Stimulated activated naive CD4-positive, alpha-beta T cell treated with Interleukin-2 at 50 U/mL for 16 hours (primary cell): ENCODE measurements at places on chromosomes 16 and 17.

DNA sequence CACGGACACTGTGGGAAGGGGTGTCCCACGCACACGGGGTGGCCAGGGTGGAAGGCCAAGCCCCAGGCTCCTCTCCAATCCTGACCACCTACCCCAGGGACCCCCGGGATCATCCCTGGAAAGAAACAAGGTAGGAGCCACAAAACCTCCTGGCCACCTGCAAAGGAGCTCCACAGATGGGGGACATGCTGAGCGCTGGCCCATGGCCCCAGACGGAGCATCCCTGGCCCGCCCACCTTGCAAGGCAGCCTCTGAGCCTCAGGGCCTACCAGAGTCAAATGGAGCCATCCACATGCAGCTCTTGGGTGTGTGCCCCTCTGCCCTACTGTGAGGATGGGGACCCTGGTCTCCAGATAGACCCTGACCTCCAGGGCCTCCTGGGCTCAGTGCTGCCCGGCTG is 16.3 kb downstream of the SLC38A10 start:
- DNase-seq: no peak

GRCh38 chr17:75636381-75637142 is 3.3 kb downstream of the SMIM5 start:
- DNase-seq: no peak

DNA sequence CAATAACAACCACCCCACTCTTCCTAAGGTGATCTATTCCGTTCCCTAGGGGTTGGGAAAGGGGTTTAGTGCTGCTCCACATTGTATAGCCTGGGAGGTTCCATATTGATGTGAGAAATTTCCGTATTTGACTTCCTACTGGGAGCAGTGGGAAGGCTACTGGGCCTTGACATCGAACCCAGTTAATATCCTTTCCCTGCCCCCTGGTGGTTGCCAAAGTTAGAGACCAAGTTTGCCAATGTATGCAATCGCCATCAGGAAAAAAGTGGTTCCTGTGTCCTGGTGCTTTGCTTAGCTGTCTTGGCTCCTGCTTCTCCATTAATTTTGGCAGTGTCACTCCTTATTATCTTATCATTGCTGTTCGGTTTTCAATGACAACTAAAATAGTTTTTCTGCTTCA is 914.9 kb downstream of the KCNJ2 start:
- no peak for DNase-seq

DNA sequence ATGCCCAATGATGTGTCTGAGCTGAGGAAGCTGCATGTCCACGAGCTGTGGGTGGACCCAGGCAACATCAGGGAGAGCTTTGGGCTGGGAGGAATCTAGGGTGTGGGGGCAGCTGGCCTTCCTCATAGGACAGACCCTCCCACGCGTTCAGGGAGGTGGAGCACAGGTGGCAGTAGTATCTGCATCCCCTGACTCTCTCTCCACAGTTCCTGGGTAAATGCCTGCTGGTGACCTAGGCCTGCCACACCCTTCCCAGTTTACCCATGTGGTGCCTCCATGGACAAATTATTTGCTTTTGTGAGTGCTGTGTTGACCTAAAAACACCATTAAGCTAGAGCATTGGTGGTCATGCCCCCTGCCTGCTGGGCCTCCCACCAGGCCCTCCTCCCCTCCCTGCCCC is 3.2 kb downstream of the HBM start:
- DNase-seq: no peak

DNA sequence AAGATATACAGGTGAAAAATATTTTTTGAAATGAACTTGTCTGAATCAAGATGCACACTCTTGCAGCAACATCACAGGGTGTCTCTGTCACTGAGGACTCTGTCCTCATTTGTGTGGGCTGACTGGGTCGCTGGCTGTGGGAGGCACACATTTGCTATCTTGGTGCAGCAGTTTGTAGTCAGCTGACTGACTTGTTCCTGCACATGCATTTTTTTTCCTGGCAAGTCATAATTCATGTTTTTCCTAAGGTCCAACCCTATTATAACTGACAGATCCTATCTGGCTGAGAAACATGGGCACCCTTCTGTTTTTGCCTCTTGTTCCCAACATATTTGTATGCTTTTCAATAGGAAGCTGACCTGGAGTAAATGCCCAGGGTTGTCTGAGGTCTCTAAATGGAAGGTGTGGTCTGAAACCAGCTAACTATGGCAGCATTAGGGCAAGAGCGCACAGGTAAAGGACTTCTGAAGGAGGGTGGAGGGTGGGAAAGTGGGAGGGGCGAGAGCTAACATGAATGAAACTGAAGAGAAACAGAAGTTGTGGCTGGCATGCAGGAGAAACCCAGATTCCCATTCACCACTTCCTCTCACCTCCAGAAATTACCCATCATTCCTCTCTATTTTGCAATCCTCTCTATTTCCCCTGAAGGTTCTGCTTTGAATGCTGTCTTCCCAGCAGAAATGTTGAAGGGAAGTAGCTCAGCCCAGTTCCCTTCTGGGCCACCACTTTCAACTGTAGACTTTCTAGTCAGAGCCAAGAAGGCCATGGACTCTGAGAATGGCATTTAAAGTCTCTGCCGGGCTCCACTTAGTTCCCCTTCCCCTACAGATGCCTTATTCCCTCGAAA is 166.1 kb downstream of the PRKCA start:
- DNase-seq: no peak

DNA sequence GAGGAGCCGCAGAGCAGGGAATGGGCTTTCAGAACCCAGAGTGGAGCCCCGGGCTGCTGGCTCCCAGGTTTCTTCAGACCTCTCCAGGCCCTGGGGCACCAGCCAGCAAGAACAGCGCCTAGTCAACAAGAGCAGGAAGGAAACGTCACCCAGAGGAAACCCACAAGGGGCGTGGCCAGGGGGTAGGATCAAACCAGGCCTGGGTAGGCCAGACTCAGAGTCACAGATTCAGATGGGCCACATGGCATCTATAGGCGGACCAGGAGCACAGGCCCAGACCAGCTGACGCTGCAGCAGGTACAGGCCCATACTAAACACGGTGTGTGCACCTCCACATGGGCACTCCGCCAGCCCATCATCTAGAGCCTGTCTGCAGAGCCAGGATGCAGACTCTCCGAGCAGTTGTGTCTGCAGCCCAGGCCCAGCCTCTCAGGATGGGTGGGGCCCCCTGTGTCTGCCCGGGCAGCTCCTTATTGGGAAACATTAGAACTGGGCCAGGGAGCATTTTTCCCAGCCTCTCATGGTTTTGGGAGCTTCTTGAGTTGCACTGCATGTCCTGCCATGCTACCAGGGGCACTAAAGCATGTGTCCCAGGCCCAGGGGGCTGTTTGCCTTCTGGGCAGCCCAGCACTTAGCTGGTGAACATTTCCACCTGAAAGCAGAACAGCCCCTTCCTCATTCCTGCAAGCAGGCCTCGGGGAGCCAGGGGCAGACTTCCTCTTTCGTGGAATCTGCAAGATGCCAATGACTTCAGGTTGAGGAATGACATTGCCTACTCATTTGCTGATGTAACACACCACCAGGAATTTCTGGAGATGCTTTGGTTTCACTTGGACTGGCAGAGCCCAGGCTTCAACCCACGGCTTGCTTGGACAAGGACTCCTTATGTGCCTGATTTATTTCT is at the start of gene NLRP1:
NLRP1 (minus strand) TSS at position 127 of the 904 bp plus-strand sequence. CDS start 552 bp downstream, outside the sequence.
- peak; percentile 93 for DNase-seq

DNA sequence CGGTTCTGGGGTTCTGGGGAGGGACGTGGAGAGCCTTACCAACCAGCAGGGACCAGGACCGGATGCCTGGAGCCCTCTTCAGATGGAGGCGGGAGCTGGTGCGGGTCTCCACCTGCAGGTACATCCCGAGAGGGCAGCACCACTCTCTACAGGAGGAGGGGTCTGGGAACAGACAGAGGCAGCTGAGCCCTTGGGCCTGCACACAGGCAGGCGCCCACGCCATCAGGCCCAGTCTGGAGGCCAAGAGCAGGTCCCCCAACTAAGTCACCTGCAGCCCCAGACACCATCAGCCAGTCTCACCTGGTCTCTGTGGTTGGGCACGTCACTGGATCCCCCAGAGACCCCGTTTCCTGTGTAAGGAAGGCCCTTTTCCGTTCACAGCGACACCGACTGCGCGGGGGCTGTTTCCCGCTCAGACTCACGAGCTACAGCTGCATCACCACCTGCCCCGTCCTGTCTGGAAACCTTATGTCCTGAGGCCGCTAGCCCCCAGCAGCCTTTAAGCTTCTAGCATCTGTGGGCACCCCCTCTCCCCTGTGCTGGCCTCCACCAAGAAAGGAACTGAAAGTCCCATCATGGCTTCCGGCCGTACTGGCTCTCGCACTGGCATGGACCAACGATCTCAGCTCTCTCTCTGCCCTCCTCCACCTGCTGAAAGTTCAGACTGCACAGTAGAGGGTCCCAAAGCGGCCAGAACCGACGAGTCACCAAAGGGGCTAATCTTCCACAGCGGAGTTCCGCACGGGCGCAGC is 1.2 kb downstream of the CYBC1 start:
- DNase-seq: peak; percentile 57

- DNase-seq: no peak
Measured at GRCh38 chr17:28345419-28346198, 10.0 kb downstream of the TNFAIP1 start.

- DNase-seq: no peak
Measured at GRCh38 chr17:45013021-45013997, 38.1 kb downstream of the DCAKD start.

- DNase-seq: no peak
Measured at GRCh38 chr17:76593384-76593826, 7.7 kb upstream of the ST6GALNAC2 start.

GRCh38 chr17:57365420-57365819 is 109.1 kb downstream of the MSI2 start:
- DNase-seq: no peak

GRCh38 chr16:84063980-84064379 is 21.4 kb upstream of the SLC38A8 start:
- no peak for DNase-seq

GRCh38 chr17:78264590-78264989 is 33.2 kb downstream of the TMEM235 start:
- DNase-seq: no peak

DNA sequence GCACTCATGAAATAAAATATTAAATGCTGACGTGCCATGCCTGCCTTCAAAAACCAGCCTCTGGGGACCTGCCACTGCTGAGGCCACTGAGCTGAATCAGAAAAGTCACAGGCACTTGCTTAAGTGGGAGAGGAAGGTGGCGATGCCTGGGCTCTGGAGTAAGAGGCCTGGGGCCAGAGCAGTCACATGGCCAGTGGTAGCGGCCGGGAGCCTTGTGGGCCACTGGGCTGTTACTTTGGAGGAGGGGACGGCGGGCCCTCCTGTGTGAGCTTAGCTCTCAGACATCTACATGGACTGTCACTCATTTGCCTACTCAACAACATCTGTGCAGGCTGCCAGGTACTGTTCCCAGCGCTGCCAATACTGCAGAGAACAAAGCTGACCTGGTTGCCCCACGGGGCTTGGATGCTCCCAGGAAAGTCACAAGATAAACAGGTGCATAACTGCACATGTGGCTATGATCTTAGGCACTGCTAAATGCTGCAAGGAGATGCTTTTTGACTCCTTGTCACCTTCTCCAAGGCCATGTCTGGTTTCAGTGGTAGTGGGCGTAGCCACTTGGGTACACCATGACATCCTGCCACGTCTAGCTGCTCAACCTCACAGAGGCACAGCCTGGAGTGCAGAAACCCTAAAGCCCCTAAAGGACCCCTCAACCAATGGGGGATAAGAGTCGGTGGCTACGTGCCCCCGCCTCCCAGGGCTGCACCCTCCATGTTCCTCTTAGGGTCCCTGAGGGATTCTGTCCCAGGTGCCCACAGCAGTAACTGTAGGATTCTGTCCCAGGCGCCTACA is 11.6 kb downstream of the COTL1 start:
- DNase-seq: no peak

GRCh38 chr16:11082860-11083388 is 138.6 kb downstream of the CLEC16A start:
- no peak for DNase-seq

- DNase-seq: no peak
Measured at GRCh38 chr17:8408371-8408770, 10.7 kb upstream of the RNF222 start.

GRCh38 chr17:68459037-68459639 is 1.8 kb upstream of the WIPI1 start:
- no peak for DNase-seq

- no peak for DNase-seq
Measured at GRCh38 chr16:1256874-1257322, 1.0 kb downstream of the TPSD1 start.

- no peak for DNase-seq
Measured at GRCh38 chr16:85689285-85689949, 663 bp upstream of the GINS2 start.

- no peak for DNase-seq
Measured at GRCh38 chr17:50003911-50004310, 8.9 kb upstream of the DLX3 start.

DNA sequence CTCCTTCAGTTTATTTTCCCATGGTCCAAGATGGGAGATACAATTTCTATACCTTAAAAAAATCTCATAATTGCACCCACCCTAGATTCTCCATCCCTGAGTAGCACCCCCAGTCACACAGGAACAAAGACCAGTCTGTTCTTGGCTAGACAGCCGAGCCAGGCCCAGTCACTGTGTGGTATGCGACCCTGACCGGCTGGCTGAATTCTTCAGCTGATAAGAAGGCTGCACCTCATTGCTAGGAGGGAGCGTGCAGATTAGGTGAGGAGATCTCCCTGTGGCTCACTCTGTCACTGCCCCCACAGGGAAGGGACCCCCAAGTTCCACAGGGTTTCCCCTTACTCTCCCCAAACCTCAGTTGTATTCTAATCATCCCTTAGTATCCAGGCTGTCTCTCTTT is 138.7 kb downstream of the SALL1 start:
- DNase-seq: no peak

GRCh38 chr16:3751878-3752277 is 34.6 kb upstream of the TRAP1 start:
- DNase-seq: no peak

DNA sequence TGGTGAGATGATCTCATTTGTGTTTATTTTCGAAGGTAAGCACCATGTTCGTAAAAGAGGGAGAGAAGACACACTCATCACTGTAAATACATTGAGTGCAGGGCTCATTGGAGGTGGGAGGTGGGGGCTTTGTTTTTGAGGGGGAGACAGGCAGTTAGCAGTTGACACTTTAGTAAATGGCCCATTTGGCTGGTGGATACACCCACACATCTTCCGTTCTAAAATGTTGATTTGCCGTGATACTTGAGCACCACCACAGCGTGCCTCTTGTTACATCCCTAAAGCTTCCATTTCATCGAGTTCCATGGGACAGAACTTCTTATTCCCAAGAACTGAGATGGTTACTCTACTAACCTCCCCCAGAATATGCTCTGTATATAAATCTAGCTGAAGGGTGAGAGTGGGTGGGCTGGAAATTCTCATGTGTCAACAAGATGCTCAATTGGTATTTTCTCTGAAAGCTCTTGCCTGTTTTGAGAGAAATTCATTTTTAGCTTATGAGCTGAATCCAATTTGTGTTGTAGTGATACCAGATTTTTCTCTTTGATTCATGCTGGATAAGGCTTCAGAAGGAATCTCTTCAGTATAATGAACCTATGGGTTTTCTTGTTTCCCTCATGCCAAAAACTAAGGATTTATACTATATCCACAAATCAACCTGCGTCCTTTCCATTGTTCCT is 314.3 kb downstream of the RBFOX1 start:
- no peak for DNase-seq
